KBM-7 (cell line): ENCODE measurements at places on chromosomes 7 and 10.

- DNase-seq, result no peak
Observed at GRCh38 chr7:28958980-28959347, 834 bp upstream of the TRIL start.

DNA sequence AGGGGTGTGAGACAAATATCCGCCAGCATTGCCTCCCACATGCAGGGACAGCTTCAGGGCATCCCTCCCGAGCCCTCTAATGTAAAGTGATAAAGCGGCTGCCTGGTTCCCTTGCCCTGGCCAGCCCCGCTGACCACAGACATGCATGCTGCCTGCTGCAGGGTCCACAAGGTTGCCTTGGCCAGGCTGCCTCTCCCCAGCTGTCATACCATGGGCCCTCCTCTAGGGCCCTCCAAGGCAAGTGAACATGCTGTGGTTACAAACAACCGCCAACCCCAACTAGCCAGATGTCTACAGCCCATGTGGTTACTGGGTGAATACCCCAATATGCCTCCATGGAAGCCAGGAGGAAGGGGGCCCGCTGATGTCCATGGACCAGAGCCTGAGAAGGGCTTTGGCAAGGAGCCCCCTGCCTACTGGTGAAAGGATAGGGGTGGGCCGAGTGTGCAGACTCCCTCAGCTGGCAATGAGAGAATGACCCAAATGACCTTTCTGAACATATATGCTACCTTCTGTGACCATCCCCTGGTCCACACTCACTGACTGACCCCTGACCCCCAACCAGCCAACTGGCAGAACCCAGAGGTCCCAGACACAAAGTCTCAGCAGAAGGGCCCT lies 37.4 kb downstream of the GRID1 start:
- DNase-seq, result no peak

- no peak for DNase-seq
Observed at GRCh38 chr10:102970562-102971340, 52.7 kb downstream of the CNNM2 start.

GRCh38 chr7:45689011-45689796 lies 115.0 kb downstream of the ADCY1 start:
- DNase-seq, result peak; percentile 7

DNA sequence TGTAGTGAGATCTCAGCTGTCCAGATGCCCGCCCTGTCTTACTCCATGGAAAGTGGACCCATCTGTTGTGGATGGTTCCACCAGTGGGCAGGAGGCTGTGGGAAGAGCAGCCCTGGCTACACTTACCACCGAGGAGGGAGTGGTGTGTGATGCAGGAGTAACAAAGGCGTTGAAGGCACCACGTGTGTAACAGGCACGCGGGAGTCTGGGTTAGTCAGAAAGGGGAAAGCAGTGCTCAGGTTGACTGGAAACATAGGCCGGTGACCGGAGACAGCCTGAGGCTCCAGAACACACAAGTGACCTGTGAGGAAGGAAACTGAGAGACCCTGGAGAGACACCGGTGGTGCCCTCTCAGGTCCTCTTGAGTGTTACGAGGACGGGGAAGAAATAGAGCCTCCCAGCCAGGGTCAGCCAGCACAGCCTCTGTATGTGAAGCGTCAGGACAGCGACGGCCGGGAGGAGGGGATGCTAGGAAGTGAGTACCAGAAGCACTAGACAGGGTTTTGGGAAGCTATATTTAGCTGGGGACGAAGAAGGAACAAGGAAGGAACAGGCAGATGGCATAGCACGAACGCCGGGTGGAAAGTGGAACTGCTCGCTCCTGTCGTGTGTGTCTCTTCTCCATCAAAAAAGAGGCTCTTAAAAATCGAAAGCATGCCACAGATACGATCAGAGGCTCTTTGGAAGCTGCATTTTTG lies 51.7 kb downstream of the DAGLB start:
- peak; percentile 86 for DNase-seq

GRCh38 chr7:44580945-44581878 lies 819 bp downstream of the TMED4 start:
- DNase-seq, result peak; percentile 29

GRCh38 chr7:24793982-24794648 lies 36.9 kb upstream of the GSDME start:
- DNase-seq, result no peak

DNA sequence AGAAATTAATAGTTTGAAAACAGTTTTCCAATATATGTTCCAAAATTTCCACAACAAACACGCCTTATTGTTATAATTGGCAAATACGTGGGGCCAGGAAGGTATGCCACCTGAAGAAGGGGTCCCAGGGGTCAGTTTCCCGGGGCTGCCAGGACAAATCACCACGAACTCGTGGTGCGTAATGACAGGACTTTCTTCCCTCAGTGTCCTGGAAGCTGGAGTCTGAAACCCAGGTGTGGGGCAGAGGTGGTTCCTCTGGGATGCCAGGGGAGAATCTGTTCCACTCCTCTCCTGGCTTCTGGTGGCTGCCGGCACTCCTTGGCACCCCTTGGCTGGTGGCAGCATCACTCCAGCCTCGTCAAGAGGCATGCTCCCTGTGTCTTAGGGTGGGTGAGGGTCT lies 56.7 kb downstream of the CHST15 start:
- DNase-seq, result no peak

- DNase-seq, result no peak
Observed at GRCh38 chr10:24930427-24930826, 22.0 kb downstream of the PRTFDC1 start.

DNA sequence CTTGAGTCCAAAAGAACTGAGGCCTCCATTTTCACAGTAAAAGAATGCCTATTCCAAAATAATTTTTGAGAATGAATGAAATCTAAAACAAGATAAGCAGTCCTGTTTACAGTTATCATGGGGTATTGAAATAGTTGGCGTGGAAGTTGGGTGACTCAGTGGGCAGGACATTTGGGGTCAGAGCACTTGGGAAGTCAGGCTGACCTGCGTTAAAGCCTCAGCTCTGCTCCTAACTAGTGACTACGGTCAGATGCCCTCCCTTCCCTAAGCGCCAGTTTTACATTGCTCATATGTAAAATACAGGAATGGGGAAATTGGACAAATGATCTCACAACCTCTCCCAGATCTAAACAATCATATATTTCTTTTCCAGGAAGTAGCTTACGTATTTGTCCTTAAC lies 2.3 kb upstream of the PAPSS2 start:
- no peak for DNase-seq

DNA sequence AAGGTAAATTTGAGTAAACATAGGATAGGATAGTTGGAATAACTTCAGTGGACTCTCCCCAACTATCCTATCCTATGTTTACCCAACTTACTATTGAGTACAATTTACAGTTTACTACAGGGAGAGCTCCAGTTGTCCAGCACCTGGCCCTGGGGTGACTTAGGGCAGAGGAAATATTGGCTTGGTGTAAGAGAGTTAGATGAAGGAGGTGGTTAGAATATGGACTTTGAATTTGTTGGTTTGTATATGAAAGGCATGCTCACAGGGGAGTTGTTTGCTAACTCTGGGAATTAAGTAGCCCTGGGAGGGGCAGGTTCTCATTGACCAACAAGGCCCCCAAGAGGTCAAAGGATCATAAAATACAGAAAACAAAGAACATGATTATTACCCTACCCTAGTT lies 497.7 kb downstream of the ARL4A start:
- no peak for DNase-seq

GRCh38 chr10:7410862-7411670 lies at the start of gene SFMBT2:
TSS of gene SFMBT2 (minus strand) at chr10:7411034. CDS start at chr10:7381898, 29,136 bp downstream.
- DNase-seq, result peak; percentile 94

DNA sequence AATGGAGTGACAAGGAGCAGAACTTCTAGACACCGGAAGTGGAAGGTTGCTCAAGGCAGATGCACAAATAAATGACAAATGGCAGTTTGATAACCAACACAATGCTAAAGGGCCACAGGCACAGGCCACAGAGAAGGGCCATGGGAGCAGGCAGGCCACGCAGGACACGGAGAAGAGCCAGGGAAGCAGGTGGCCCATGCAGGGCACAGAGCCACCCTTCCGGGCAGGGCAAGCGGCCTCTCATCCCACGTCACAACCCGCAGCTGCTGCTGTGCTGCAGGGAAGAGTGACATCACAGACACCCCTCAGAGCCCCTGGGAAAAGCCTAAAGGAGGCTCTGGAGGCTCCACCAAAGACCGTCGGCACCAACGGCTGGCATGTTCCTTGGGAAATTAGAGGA lies 328.5 kb downstream of the PTPRN2 start:
- no peak for DNase-seq

- DNase-seq, result peak; percentile 87
Observed at GRCh38 chr7:128459394-128459878, 3.8 kb downstream of the HILPDA start.

DNA sequence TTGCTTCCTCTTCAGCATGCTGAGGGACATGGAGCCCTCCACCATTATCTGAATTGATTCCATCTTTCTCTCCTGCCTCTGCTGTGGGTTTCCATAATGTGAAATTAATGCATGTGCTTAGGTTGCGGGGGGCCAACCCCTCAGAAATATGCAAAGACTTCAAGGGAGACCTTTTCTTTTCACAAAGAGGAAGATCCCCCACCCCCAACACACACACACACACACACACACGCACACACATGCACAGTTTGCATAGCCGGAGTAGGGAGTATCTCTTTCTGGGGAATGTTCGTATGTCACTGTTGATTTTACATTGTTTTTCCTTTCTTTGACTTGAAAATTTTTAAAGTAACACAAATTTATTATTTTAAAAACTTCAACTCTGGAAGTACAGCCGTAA lies 193.5 kb downstream of the MGMT start:
- DNase-seq, result no peak

GRCh38 chr10:78932861-78933260 lies 135.9 kb upstream of the ZMIZ1 start:
- DNase-seq, result no peak

GRCh38 chr7:44100458-44101302 lies 3.5 kb upstream of the AEBP1 start:
- DNase-seq, result no peak

DNA sequence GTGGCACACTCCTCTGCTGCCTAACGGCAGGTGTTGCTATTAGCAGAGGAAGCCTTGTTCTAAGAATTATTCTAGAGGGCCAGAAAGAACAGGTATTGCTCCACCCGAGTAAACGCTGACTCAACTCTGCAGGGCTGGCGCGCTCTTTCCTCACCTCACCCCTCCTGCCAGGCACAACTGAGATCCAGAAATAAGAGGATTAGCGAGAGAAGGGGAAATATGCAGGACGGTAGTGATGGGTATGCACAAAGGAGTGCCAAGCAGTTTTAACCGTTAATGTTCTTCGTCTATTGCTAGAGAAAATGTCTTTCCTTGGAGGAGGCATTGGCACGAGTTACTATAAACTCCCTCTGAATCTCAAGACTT lies 369 bp upstream of the SCIN start:
- no peak for DNase-seq

GRCh38 chr10:127368929-127369328 lies 172.5 kb upstream of the INSYN2A start:
- DNase-seq, result no peak

- DNase-seq, result no peak
Observed at GRCh38 chr10:63547628-63548360, 26.6 kb downstream of the REEP3 start.

- no peak for DNase-seq
Observed at GRCh38 chr10:29469481-29470354, 165.1 kb downstream of the SVIL start.

DNA sequence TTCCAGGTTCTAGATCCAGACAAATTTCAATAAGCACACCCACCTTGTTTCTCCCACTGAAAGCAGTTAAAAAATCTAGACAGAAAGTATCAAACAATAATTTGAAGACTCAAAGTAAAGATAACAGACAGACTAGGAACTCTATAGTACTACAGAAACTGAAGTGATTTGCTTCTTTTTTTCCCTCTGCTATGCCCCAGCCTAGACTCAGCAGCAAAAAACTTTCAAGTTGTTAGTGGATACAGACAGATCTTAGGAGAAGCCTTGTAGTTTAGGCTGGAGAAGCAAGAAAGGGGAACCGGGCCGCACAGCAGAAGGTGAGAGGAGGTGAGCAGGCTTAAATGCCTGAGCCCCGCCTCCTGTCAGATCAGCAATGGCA lies 65.1 kb downstream of the IGF2BP3 start:
- DNase-seq, result no peak

DNA sequence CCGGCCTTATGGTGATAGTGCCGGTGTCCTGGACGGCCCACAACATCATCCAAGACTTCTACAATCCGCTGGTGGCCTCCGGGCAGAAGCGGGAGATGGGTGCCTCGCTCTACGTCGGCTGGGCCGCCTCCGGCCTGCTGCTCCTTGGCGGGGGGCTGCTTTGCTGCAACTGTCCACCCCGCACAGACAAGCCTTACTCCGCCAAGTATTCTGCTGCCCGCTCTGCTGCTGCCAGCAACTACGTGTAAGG lies 713 bp downstream of the CLDN4 start:
- no peak for DNase-seq

GRCh38 chr7:1458683-1459511 lies at the start of gene MICALL2:
TSS of gene MICALL2 (minus strand) at chr7:1459470. CDS start at chr7:1459326, 144 bp downstream.
- peak; percentile 54 for DNase-seq

DNA sequence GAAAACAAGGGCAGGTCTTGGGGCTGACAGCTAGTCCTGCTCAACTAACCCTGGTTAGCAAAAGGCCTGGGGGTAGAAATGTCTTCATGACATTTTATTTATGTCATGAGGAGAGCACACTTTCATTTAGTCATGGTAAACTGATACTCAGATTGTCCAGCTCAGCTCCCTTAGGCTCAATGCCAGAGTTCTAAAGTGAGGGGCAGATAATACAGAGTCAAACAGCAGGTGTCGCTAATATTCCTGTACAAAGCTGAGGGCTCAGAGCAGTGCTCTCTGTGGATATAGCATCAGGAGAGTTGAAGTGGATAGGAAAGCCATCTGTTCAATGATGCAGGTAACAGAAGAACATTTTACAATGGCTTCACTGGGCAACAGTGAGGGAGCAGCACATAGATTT lies 26.8 kb upstream of the CALCR start:
- DNase-seq, result no peak

GRCh38 chr10:8962249-8962648 lies 907.8 kb downstream of the GATA3 start:
- DNase-seq, result no peak

DNA sequence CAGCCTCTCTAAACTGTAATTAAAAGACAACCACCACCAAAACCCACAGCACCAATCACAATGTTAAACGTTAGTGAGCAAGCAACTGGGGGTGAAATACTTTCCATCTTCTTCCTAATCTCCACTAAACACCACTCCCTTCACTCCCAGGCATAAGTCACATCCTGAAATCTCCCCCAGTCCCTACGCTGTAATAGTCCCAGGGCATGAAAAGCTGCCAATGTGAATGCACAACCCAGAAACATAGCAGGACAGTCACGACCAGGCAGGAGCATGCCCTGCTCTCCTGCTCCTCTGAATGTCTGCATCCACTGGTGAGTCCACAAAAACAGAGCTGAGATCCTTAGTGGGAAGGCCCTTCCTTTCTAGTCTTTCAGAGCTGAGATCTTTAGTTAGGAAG lies 288.9 kb downstream of the PARD3 start:
- DNase-seq, result no peak
